ENCODE measurements at places on chromosomes 3 and 15.

- DNase-seq = no peak
Measured at GRCh38 chr3:142274908-142275307, 49.5 kb upstream of the GK5 start.

GRCh38 chr3:8239095-8239494, 262.5 kb upstream of the LMCD1 start:
- DNase-seq = no peak

GRCh38 chr3:129644836-129645235, 38.4 kb upstream of the PLXND1 start:
- DNase-seq = no peak

DNA sequence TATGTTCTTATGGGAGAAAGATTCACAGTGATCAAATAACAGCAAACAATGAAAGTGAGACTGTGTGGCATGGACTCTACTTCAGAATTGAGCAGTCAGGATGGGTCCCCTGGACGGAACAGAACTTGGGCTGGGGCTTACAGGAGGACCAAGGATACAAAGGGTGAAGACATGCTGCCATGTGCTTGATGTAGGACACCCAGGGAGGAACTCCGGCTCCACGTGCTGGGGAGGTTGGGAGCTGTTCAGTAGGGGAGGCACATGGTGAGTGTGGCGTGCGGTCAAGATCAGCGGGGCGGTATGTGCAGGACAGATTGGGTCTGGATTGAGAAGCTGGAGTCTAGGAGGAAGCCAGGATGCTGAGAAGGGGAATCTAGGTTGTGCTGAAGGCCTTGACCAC, 32.6 kb downstream of the PPCDC start:
- no peak for DNase-seq

DNA sequence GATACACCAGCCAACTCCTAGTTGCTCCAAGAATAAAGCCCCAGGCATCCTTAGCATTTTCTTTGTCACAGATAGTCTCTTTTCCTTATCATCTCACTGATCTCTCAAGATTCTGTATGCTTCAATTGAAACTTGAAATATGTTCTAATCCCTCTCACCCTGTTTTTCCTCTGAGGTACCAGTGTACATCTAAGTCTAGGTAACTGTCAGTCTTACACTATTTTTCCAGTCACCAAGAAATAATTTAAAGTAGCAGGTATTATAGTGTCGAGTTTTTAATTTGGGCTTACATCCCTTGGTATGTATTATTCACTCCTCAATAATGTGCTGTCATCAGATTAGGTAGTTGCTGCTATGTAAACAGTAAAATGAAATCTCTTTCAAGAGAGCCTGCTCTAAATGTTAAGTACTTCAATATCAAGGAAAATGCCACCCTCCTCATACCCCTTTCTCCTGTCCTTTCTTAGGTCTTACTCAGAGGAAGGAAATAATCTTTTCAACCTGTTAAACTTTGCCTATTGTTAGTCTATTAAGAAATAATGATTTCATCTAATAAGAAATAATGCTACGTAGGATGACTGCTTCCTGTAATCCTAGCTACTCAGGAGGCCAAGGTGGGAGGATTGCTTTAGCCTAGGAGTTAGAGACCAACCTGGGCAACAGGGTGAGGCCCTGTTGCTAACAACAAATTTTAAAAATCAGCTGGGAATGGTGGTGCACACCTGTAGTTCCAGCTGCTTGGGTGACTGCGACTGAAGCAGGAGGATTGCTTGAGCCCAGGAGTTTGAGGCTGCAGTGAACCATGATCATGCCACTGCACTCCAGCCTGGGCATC, 39.8 kb downstream of the TSC22D2 start:
- no peak for DNase-seq
